ENCODE measurements at places on chromosomes 13 and 19.

GRCh38 chr19:15173746-15174404, 26.9 kb downstream of the NOTCH3 start:
- no peak for DNase-seq

- no peak for DNase-seq
Observed at GRCh38 chr19:18137657-18138339, 15.2 kb upstream of the PIK3R2 start.

DNA sequence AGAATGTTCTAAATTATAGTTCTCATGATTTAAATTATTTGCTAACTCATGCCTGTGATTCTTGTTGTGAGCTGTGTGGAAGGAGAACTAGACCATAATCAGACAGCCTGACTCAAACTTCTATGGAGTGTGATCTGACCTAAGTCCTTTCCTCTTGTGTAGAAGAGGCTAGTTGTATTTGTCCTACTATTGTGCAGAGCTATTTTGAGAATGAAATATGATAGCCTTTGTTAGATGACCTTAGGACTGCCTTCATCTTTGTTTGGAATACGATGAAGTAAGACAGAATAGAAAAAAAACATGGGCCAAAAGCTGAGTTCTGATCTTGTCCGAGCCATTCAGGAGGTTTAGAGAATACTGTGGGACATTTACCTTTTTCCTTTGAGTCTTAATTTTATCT, 119.4 kb downstream of the STOML3 start:
- DNase-seq, result no peak

GRCh38 chr13:112580211-112580610, 7.7 kb downstream of the TUBGCP3 start:
- no peak for DNase-seq

DNA sequence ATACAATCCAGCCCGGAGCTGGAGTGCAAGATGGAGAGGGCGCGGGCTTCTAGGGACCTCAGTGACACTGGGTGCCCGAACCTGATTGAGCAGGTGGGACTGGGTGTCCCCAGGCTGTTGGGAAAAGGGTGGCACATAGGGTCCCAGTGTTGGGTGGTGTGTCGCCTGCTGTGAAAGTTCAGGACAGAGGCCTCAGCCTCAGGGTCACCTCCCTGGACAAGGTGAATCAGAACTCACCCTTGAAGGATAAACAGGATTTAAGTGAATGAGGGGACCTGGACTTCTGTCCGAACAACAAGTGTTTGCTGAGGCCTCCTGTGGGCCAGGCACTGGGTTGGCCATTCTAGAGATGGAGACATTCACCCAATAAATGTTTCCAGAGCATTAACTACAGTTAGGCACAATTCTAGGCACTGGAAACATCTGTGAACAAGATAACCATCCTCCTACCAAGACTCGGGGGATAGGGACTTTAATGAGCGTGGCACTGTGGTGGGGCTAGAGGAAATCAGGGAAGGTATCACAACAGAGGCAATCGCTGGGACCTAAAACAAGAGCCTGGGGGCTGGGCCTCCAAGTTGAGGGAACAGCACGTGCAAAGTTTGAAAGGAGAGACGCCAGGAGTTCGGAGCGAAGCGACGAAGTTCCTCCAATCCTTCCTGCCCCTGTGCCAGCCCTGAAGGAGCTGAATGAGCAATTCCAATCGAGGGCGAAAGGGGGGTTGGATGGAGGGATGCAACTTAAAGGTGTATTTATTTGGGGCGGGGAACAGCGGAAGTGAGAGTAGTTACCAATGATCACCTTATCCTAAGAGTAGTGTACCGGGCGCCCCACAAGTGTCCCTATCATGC, 921 bp upstream of the POLD1 start:
- no peak for DNase-seq

- no peak for DNase-seq
Observed at GRCh38 chr13:52838433-52839107, 9.9 kb downstream of the PCDH8 start.

GRCh38 chr13:50867637-50867945, 24.1 kb upstream of the DLEU7 start:
- DNase-seq, result no peak

GRCh38 chr13:113150550-113151365, 7.7 kb upstream of the PROZ start:
- no peak for DNase-seq

GRCh38 chr19:34213283-34213682, 41.0 kb downstream of the LSM14A start:
- no peak for DNase-seq

- no peak for DNase-seq
Observed at GRCh38 chr19:36225219-36225892, 10.4 kb downstream of the ZNF146 start.

Measured in stimulated activated effector memory CD8-positive, alpha-beta T cell treated with anti-CD3 and anti-CD28 coated beads, Interleukin-12 subunit alpha, Interleukin-12 subunit beta, amount 100 ng/mL, for 72 hours (primary cell).